Stimulated activated CD8-positive, alpha-beta memory T cell treated with anti-CD3 and anti-CD28 coated beads, Interleukin-15, amount 100 ng/mL, for 24 hours (primary cell): ENCODE measurements at places on chromosomes 12 and 14.

DNA sequence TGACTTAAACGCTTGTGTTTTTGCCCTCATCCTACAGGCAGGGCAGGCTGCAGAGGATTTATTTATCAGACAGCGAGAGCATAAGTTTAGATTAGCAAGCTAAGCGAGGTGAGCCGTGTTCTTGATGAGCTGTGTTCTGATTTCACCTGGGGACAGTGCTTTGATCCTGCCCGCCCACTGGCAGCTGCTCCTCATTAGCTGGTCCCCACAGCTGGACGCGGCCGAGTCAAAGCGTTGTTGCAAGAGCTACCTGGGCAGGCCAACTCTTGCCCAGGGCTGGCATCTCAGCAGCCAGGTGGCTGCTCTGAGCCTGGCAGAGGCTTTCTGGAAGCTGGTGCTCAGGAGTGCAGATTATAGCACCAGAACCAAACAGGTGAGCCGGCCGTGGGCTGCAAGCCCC lies 46.8 kb upstream of the BEGAIN start:
- no peak for DNase-seq

GRCh38 chr12:62190689-62191490 lies 69.3 kb upstream of the USP15 start:
- no peak for DNase-seq

GRCh38 chr12:117760990-117761389 lies 207.8 kb downstream of the KSR2 start:
- no peak for DNase-seq

- DNase-seq = no peak
Measured at GRCh38 chr12:20368114-20368650, at the start of gene PDE3A. PDE3A (plus strand) TSS chr12:20368537; CDS start chr12:20369285, 748 bp downstream.

DNA sequence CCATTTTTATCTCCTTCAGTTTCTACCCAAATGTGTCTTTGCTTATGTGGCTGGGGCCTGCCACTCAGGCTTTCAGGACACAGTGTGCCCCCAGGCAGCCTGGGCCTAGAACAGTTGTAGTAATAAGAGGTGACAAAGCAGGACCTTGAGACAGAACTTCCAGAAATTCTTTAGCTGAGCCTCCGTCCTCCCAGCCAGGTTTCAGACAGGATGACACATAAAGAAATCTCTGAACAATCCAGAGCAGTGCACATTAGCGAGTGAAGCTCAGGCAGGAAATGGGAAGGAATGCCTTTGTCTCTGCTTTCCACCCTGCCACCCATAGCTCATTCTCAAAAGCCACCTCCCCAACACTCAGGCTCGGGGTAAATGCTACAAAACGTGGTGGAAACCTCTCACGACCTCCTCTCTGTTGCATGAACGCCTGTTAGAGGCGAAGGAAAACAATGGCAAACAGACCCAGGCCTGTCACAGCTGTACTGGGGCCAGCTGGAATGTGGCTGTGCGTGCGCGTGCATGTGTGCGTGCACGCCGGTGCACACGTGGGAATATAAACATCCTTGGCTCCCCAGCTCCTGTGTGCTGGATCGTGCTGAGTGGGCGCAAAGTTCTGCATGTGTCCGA lies 286.7 kb downstream of the ZFP36L1 start:
- no peak for DNase-seq

DNA sequence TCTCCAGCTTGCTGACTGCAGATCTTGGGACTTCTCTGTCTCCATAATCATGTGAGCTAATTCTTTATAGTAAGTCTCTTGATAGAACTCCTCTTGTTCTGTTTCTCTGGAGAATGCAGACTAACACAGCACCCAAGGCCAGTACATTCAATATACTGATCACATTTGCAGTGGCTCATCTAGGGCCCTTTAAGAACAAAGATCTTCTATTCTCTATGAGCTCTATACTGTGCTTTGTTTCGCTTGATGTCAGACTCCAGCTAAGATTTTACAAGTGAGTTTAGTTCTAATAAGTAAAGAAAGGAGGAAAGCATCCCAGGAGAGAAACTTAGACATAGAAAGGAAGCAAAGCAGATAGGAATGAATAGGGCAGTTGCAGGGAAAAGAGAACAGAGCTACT lies 69.3 kb upstream of the TMPO start:
- DNase-seq = no peak

- DNase-seq = no peak
Measured at GRCh38 chr14:92673601-92674150, 74.8 kb downstream of the LGMN start.

DNA sequence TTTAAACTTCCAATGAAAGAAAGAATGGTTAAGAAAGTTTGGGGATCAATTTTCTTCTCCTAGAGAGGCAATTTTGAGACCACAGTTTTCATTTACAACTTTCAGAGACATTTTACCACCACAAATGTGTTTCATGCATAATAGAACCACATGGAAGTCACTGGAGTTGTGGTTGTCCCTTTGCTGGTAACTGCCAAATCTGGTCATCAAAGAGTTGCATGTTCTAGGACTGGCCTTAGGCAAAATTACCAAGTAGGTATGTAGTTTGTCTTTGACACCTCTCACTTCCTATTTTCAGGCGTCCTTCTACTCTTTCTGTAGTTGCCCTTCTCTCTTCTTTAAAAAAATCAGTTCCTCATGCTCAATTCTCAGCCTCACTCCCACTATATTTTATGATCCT lies 54.3 kb upstream of the TMX1 start:
- DNase-seq = no peak

GRCh38 chr12:105264771-105265170 lies 28.8 kb upstream of the APPL2 start:
- DNase-seq = no peak
